ENCODE measurements at places on chromosomes 12 and 14.

- DNase-seq = no peak
These were observed 58.9 kb downstream of the GPR65 start for GRCh38 chr14:88063811-88064210.

- DNase-seq = no peak
These were observed 68.2 kb downstream of the SRGAP1 start for GRCh38 chr12:63912651-63913050.

- DNase-seq = peak; percentile 43
These were observed 36.6 kb downstream of the DCAF4 start for GRCh38 chr14:72962829-72963312.

- no peak for DNase-seq
These were observed 58.6 kb upstream of the TMEM263 start for GRCh38 chr12:106897082-106897481.

- DNase-seq = peak; percentile 3
These were observed 7.1 kb upstream of the CCDC175 start for GRCh38 chr14:59583755-59584154.

- no peak for DNase-seq
These were observed 63.2 kb upstream of the RFX4 start for GRCh38 chr12:106519607-106520021.

DNA sequence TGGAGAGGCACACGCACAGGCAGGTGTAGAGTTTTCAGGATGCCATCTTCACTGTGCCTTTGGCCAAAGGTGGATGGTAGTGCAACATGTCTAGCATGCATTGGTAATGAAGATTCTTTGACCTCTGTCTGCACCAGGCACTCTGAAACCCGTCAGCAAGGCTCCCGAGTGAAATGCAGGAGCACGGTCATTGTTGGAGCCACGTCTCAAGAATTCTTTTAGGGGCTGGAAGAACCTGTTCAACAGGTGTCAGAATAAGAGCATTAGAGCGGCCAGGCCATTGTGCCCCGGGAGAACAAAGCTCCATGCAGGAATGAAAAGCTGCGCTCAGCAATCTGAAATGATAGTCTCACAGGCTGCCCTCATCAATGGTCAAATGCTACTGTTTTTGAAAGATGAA lies 40.2 kb upstream of the DICER1 start:
- DNase-seq = peak; percentile 71

- DNase-seq = no peak
These were observed 231.2 kb upstream of the TMTC1 start for GRCh38 chr12:30014991-30015390.

- no peak for DNase-seq
These were observed 262.4 kb upstream of the RMST start for GRCh38 chr12:97200181-97200580.

- DNase-seq = no peak
These were observed 13.9 kb upstream of the OAS1 start for GRCh38 chr12:112892856-112893255.

DNA sequence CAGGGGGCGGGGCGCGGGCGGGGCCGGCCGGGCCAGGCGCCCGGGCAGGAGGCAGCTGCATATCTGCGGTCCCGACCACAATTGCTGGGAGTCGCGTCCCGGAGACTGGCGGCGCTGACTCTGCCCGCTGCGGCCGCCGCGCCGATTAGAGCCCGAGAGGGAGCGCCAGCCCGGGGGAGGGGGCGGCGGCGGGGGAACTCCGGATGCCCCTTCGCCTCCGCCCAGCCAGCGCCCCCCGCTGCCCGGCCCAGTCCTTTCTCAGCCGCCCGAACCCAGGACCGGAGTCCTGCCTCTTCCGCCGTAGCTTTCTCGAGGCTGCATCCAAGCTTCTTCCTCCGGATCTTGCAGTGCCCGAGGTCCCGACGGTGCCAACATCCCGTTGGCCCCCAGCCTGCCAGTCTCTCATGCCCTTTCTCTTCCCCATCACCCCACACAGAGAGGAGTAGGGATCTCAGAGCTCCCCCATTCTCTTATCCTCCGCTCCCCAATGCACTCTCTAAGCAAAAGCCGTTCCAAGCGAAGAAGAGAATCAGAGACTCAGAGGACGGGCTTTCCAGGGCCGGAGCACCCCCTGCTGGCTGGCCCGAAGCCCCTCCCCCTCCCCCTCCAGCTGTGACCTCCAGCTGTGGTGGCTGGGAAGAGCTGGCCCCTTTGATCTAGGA lies 8.8 kb upstream of the SP7 start:
- peak; percentile 51 for DNase-seq

DNA sequence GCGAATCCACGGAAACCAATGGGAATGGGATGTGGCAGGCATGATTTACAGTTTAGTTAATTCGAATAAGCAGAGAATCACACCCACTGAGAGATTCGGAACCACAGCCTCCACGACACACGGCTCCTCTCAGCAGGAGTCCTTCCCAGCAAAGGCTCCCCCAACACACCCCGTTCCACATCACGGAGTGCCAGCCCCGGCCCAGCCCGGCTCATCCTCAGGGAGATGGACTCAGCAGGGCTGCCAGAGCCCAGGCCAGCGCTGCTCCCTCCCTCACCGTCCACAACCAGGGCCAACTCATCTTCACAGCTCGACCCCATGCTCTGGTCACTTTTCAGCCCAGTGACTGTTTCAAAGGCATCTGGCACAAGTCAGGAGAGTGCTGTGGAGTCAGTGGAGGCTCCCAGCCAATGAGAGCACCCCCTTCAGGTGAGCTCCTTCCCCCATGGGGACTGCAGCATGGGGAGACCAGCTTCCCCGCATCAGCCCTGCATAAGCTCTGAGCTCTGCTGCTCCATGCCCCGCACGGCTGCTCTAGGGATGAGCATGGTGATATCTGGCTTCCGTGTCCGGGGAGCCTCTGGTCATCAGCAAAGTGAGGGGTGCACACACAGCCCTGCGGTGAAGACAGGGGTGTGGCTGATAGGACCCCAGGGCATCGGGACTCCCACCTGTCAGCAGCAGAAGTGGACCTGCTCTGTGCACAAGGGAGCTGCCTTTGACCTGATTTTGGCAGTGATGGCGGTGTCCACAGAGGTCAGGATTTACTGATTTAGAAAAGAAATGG lies 238.8 kb upstream of the SFSWAP start:
- DNase-seq = no peak

DNA sequence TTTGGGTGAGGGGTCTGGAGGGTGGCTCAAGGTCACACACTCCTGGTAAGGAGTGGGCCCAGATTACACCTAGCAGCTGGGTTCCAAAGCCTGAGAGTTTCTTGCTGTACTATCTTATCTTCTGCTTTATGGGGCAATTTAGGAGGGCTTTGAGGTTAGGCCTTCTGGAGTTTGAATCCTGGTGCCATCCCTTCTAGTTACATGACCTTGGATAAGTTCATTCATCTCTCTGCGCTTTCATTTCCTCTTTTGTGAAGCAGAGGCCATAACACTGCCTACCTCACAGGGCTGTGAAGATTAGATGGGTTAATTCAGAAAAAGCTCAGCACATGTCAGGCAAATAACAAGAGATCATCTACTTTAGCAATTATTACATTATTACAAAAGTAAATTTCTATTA lies 7.4 kb upstream of the KRT77 start:
- no peak for DNase-seq

- no peak for DNase-seq
These were observed 32.9 kb upstream of the FBRSL1 start for GRCh38 chr12:132456944-132457495.

DNA sequence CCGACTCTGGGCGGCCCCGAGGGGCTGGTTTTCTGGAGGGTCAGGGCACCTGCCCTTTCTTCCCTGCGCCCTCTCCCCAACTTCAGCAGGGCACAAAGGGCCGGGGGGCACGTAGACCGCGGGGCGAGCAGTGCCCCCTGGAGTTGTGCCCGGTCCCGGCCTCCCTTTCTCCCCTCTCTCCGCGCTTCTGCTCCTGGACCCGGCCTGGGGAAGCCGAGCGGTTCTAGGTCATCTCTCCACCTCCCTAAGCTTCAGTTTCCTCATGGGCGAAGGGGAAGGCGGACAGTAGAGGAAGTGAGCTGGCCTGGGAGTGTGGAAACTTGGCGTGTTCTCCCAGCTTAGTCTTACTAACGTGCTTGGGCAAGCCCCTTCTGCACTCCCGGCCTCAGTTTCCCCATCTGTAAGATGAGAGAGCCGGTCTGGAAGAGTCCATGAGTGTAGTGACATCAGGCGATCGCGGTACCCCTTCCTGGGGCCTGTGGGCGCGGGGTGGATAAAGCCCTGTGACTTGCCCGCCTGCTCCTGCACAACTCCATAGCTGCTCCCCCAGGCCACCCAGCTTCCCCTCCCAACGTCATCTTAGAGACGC lies 158.6 kb upstream of the PARP11 start:
- no peak for DNase-seq

DNA sequence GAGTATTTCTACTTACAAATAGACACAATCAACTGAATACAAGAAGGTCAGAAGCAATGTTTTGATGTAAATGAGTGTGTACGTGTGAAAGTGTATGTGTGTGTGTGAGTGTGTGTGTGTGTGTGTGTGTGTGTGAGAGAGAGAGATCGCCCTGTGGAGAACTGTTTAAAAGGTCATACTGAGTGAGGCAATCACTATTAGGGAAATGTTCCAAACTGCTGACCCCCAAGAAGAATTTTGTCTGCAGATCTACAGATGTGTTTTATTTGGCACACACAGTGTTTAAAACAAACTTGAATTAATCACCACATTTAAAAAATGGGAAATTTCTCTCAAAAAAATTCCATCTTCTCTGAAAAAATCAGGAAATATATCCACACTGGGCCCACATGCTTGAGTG lies 1069.1 kb downstream of the SLC6A15 start:
- no peak for DNase-seq

DNA sequence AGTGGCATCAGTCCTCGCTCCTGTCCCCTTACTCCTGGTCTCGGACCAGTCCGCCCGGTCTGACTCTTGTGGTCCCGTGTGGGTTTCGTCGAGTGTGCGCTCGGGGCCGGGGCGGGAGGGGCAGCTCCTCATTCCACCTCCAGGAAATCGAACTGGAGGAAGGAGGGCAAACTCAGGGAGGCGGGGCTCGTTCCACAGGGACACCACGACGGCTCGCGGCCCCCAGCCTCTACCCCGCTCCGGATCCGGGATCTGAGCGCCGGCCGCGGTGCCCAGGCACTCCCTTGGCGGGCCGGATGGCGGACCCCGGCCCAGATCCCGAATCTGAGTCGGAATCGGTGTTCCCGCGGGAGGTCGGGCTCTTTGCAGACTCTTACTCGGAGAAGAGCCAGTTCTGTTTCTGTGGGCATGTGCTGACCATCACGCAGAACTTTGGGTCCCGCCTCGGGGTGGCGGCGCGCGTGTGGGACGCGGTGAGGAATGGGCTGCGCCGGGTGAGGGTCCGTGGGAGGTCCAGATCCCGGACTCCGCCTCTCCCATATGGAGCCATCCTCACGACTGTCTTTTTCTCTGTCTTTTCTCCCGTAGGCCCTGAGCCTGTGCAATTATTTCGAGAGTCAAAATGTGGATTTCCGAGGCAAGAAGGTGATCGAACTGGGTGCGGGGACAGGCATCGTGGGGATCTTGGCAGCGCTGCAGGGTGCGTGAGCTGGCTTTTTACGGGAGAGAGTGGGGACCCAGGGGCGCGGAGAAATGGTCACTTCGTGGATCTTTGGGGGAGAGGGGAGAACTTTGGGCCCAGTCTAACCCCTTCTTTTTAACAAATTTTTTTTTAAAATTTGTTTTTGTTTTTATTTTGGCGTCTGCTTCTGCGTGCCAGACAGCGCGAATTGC lies at the start of gene EEF1AKMT3:
Gene EEF1AKMT3, plus strand, starts transcription at position 186 of the 894 bp plus-strand sequence. Its CDS starts 111 bp downstream, at position 297.
- peak; percentile 83 for DNase-seq

DNA sequence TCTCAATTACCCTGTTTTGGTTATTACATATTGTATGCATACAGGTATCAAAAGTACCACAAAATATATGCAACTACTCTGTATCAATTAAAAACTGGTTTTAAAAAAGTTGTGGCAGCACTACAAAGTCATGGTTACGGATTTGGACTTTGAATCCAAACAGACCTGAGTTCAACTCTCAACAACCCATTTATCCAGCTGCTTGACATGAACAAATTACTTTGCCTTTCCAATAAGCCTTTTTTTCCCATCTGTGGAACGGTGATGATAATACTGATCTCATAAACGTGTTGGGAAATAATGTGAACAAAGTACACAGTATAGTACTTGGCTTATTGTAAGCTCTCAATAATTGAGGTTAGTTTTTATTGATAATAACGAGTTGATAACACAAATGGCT lies 85.0 kb downstream of the MNAT1 start:
- DNase-seq = no peak

GRCh38 chr12:48996794-48997718 lies 2.1 kb downstream of the DDN start:
- DNase-seq = peak; percentile 73

GRCh38 chr14:50726372-50727107 lies 58.4 kb upstream of the SAV1 start:
- no peak for DNase-seq

GRCh38 chr14:55867719-55868118 lies 250.5 kb upstream of the PELI2 start:
- no peak for DNase-seq

GRCh38 chr12:125093681-125094330 lies 28.6 kb downstream of the AACS start:
- DNase-seq = peak; percentile 47

Data from NCI-H510A treated with DMSO at 0.1 percent for 48 hours (cell line).